Stimulated activated CD4-positive, alpha-beta T cell treated with anti-CD3 and anti-CD28 coated beads, TNF-alpha, amount 100 ng/mL, for 48 hours (primary cell): ENCODE measurements at places on chromosomes 16 and 17.

DNA sequence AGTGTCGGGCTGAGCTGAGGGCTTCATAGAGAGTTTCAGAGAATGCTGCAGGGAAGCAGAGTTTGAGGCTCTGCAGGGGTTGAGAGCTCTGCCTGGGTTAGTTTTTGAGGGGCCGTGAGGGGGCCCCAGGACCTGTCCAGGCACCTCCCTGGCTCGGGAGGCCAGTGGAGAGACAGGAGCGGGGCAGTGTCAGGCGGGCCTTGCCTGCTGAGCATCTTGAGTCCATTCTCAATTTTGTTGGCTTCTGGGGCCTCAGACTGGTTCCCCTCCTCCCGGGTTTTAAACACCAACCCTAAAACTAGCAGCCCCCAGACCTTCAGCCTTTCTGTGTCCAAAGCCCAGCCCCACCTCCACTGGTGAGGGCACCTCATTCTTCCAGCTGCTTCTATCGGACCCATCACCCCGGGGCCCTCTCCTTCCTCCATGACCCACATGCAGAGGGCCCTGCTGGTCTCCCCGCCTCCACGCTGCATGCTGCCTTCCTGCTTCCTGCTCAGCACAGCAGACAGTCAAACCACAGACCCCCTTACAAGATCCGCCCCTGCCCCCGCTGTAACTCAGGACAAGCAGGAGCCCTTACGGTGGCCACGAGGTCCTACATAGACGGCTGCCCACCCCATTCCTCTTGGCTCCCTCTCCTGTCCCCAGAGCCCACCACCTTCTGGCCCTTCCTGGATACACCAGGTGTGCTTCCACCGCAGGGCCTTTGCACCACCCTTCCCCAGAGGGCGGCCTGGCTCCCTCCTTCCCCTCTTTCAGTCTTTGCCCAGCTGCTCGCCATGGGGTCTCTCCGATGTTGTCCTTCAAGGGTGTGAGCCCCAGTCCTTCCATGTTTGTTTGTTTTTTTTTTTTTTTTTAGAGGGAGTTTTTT, 3.8 kb downstream of the RNF213 start:
- DNase-seq = peak; percentile 29

DNA sequence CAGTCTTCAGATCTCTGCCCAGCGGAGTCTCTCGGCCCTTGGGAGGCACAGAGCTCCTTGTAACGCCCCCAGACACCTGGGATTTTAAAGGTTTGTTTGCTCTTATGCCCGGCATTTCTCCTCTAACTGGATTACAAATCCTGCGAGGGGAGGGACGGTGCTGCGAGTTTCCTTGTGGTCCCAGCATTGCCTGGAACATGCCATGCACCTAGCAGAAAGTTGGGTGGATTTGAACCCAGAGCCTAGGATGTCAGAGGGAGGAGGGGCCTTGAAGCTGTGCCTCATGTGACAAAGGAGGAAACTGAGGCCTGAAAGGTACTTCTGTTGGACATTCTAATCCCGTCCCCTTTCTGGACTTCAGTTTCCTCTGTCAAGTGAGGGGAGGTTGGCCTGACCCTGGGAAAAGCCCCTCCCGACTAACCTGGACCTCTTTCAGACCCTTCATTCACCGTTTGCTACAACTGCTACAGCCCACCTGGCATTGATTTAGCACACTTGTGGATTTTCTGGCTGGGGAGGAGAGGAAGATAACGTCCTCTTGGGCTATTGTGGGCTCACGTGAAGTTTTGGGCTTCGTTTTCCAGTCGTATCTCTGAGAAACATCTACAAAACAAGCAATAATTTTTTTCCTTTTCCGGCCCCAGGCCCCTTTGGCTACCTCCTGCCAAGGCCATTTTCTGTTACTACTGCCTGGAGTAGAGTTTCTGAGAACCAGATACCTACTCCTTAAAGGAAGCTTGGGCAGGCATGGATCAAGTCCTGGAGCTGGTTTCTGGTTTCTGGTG, 30.9 kb downstream of the MRC2 start:
- no peak for DNase-seq

DNA sequence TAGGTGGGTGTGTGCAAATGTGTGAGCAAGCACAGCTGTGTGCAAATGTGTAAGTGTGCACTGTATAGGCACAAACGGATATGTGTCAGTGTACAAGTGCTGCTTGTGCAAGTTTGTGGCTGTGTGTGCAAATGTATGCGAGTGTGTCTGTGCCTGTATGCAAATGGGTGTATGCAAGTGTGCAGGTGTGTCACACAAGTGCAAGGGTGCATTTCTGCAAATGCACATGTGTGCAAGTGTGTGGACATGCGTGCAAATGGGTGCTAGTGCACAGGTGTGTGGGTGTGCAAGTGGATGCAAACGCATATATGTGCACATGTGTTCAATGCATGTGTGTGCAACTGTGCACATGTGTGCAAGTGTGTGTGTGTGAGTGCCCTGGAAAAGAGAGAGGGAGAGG, 76.5 kb upstream of the TNRC6C start:
- no peak for DNase-seq

DNA sequence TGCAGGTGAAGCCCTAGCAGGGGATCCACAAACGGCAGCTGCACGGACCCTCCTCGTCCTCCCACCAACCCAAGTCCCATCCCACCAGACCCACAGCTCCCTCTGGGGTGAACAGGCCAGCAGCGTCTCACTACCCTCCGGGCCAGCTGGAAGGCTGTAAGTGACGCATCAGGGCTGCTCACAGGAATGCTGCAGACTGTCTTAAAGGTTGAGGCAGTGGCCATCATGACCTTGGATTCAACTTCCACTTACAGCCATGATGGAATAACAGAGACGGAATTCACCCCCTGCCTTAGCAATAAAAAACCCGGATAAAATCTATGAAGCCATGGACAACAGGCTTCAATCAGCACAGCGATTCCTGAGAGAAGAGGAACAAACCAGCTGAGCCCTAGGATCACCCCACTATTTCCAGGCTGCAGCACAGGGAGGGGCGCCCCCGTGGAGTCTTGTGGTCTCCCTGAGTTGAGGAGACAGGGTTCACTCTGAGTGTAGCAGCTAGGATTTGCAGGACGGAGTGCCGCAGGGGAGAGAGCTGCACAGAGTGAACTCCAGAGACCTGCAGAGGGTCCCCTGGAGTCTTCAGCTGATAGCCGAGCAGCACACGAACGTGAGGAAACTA, 10.5 kb downstream of the FAM83G start:
- no peak for DNase-seq

GRCh38 chr17:18190628-18191235, 7.1 kb downstream of the ALKBH5 start:
- no peak for DNase-seq

GRCh38 chr16:11248133-11248532, 7.9 kb downstream of the SOCS1 start:
- no peak for DNase-seq

GRCh38 chr16:7887316-7887715, 554.7 kb downstream of the RBFOX1 start:
- DNase-seq = no peak

DNA sequence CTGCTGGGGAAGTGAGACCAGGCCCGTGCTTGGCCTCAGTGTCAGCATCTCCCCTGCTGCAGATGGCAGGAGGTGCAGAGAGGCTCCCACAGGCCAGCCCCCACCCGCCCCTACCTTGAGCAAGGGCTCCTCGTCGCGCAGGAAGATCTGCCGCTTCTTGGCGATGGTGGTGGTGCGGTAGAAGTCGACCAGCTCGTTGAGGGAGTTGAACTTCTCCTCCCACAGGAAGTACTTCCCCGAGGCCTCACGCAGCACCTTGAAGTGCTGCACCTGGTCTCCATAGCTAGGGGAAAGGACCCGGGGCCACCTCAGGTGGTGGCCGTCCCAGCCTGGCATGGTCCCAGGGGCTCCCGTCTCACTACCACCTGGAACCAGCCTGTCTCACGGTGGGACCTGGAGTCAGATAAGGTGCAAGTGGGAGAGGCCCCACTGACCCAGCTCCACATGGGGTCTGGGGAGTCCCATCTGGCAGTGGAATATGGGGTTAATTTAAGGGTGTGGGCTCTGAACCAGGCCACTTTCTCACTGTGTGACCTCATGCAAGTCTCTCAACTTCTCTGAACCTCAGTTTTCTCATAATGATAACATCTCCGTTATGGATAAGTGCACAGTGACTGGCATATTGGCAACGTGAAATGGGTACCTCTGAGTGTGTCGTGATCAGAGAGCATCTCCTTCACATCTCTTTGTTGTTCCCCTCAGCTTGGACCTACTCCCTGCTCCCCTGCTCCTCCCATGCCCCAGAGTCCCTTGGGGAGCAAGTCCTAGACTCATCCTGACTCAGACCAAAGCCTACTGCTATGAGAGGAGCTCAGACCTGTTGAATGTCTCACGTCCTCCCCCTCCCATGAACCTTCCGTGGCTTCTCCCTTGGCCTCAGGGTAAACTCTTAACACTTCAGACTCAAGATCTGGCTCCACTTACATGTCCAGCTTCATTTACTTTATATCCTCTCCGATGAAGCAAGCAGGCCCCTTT, 19.8 kb upstream of the FAM83G start:
- no peak for DNase-seq

GRCh38 chr16:84806256-84806889, 13.4 kb upstream of the CRISPLD2 start:
- no peak for DNase-seq
